Cortex of kidney (tissue), 1 donor: ENCODE measurements at places on chromosomes 4 and X.

DNA sequence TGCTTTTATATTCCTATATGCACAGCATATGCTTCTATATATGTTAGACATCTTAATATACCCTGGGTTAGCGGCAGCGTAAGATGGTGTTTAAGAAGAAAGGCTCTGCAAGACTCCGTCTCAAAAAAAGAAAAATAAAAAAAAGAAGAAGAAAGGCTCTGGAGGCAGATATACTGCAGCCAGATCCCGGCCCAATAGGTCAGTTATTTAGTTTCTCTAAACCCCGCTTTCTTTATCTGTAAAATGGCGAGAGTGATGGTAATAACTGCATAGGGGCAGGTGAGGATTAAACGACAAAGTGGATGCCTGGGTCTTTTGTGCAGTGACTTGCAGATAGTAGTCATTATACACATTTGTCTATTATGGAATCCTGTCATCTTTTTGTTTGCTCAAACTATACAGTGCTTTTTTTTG is 115.2 kb downstream of the NAA11 start:
- no peak for DNase-seq

DNA sequence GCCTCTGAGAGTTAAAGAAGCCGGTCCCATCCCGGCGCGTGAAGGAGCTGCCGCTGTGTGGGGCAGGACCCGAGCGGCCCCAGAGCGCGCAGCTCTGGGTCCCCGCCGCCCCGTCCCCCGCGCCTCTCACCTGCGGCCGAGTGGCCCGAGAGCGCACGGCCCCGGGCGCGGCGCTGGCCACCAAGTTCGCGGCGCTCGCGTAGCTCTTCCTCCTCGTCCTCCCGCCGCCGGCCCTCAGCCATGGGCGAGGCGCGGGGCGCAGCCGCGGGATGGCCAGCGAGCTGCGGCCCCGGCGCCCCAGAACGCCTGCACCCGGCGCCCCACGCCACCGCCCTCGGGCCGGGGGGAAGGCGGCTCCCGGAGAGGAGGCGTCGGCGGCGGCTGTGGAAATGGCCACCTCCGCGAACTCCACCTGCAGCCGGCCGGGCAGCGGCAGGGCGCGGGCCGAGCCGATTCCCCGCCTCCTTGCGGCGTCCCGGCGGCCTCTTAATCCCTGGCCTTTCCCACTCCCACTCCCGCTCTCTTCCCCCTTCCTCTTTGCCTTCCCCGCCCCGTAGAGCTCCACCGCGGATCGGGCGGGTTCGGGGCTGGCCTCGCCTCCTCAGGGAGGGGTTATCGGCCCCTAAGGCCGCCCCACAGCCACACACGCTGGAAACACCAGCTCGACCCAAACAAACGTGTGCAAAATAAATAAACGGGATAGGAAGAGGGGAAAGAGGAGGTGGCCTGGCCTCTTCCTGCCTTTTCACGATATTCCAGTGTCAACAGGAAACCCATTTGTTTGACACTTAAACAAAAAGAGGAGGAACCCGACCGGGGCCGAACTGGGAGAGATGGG is at the start of gene SH3D19:
Gene SH3D19, minus strand, starts transcription at position 495 of the 838 bp plus-strand sequence. Its CDS starts 253 bp downstream, at position 242.
- no peak for DNase-seq

GRCh38 chrX:33324099-33324498 is 112.8 kb upstream of the DMD start:
- no peak for DNase-seq

DNA sequence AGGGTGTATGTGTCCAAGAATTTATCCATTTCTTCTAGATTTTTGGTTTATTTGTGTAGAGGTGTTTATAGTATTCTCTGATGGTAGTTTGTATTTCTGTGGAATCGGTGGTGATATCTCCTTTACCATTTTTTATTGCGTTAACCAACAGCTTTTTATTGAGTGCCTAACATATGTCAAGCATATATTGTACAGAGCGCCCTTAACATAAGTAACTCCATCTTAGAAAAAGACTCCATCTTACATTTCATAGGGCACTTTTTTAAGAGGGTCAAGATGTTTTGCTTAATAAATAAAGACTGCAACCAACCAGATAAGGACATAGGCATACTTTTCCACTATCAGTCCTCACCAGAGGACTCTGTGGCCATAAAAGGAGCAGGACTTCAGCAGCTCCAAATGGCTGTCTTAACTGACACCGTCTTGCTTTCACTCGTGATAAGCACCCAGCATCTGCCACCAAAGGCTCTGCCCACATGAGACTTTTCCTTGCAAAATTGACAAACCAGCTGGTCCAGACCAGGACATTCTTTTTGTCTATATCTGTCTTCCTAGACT is 75.0 kb downstream of the HS6ST2 start:
- DNase-seq, result no peak

- no peak for DNase-seq
Observed at GRCh38 chrX:19798423-19798822, 89.0 kb downstream of the SH3KBP1 start.

DNA sequence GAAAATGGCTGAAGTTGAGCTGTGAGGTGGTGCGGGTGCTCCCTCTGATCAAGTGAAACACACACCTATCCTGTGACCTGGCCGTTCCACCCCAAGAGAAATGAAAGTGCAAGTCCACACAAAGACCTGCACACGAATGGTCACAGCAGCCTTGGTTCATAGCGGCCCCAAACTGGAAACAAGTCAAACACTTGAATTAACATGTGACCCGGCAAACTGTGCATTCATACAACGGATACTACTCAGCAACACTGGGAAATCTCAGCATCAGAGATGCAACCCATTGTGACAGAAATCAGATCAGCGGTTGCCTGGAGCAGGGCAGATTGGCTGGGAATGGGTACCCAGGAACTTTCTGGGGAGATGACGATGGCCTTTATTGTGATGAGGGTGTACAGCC is 7.6 kb downstream of the G6PD start:
- DNase-seq, result no peak

DNA sequence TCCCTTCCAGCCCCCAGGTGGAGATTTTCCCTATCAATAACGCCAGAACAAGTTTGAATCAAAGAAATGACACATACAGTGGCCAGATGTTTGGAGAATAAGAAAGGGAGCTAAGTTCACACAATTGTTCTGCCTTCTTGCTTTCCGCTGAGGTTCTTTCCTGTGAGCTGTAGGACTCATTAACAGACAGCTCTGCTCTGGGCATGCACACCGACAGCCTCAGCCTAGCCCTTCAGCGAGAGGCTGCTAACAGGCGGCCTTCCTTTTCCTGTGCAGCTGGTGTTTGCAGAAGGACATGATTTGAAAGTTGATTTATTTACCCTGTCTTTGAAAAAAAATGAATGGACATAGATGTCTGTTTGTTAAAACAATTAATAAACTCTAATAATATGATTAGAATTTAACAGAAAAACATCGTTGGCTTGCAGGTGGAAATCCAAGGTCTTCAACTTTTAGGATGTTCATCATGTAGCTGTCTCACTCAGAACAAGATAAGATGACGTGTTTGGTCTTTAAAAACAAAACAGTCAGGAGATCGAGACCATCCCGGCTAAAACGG is 183.3 kb downstream of the KDR start:
- DNase-seq, result no peak

DNA sequence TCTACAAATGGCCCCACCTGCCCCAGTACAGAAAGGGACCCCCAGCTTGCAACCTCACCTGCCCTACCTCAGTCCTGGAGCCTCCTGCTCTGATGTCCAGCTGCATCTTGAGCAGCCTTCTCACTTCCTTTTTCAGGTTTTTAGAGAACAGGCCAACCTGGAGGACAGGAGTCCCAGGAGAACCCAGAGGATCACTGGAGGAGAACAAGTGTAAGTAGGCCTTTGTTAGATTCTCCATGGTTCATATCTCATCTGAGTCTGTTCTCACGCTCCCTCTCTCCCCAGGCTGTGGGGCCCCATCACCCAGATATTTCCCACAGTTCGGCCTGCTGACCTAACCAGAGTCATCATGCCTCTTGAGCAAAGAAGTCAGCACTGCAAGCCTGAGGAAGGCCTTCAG is 3.6 kb downstream of the MAGEA11 start:
- no peak for DNase-seq

DNA sequence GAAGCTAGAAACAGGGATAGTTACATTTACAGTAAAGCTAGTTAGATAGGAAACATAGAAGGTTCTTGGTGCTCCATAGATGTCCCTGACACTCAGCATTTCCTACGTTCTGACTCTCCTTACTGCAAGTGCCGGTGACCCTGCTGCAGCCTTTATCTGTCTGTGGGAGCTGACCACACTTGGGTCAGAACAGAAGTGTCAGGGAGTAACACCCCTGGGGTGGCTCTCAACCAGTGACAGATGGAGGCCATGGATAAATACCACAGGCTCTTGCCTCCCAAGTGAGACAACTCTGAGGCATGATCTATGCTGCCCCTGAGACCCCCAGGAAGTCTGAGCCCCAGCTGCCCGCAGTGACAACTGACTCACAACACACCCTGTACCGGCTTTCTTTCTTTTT is 69.8 kb downstream of the ANXA3 start:
- no peak for DNase-seq

DNA sequence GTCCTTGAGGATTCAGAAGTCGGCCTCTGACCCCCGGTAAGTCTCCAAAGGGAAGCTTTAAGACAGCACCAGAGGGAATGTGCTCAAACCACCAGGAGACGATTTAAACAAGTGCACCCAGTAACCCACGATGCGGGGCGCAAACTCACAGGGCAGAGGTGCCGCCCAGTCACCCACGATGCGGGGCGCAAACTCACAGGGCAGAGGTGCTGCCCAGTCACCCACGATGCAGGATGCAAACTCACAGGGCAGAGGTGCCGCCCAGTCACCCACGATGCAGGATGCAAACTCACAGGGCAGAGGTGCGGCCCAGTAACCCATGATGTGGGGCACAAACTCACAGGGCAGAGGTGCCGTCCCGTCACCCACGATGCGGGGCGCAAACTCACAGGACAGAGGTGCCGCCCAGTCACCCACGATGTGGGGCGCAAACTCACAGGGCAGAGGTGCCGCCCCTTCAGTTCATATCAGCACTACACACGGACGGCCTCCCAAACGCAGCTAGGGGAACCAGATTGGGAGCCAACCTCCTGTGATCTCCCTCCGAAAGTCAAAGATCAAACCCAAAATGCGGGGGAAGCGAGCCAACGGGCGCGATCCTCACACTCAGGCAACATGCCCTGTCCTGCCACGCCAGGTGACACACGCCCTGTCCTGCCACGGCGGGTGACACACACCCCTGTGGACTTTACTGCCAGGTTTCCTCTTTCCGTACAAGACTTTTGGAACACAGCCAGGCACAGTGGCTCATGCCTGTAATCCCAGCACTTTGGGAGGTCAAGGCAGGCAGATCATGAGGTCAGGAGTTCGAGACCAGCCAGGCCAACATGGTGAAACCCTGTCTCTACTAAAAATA is 11.3 kb downstream of the PPP2R3B start:
- DNase-seq, result no peak

DNA sequence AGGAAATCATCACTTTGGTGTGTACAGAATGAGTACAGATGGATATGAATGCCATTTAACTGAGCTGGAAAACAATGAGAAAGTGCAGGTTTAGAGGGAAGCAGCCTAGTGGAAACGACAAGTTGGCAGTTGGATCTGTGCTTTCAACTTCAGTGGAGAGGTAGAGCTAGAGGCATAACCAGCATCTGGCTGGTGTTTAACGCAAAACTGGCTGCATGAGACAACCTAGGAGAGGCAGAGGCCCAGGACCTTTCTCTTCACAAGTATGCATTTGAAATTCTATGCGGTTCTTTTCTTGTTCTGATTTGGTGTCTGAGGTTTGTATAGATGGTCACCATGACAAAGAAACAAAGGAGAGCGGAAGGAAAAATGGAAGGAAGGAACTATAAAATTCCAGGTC is 63.1 kb downstream of the ANXA5 start:
- DNase-seq, result no peak

DNA sequence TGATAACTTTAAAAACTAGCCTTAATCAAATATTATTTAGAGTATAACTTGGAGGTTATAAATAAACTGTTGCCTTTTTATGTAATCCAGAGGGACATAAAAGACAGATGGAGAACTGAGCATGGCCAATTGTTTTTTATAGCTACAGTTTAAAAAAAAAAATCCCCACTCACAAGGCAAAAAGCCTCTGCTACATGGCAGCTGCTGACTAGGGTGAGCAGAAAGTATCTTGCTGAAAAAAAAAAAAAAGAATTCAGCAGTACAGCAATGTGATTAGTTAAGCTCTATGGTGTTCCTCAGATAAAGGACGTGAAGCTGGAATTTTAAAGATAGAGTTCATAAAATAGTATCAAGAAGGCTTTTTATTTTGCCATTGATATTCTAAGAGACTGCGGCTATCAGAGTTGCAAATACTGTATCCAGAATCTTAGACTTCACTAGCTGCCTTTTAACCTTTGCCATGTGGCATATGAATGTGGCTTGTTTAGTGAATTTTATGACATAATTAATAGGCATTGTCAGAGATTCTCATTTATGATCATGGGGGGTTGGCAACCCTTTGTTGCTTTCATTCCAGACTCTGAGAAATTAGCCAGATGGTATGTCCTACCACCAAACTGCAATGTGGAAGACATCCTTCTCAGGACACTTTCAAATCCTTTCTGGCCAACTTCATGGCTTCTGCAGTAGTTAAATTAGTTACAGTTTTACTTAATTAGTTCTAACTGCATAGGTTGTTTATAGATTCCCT is 498.0 kb downstream of the STPG2 start:
- DNase-seq, result no peak

GRCh38 chrX:24398766-24399165 is 38.3 kb downstream of the SUPT20HL1 start:
- no peak for DNase-seq

GRCh38 chr4:165874791-165875371 is 1.8 kb downstream of the TLL1 start:
- DNase-seq, result no peak

DNA sequence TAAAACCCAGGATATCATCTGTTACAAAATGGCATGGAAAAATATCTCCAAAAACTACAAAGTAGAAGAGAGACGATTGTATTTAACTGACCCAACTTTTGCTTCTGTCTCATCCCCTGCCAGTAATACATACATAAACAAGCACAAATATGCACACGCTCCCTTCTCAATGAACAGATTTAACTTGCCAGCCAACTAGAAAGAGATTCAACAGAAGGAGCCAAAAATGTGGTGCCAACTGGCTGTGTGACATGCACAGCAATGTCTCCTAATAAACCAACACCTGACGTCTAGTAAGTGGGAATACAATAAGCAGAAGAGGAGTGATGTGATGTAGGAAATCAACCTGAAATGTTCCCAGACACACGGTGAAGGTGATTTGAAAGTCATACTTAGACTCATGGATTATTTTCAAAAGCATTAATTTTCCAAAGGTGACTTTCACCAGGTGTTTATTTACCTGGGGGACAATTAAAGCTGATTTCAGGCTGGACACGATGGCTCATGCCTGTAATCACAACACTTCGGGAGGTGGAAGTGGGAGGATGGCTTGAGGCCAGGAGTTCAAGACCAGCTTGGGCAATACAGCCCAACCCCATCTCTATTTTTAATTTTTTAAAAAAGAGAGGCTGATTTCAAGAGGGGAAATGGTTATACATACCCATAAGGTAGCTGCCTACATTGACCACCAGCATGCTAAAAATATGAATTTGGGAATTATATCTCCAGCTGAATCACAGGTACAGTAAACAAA is 33.7 kb downstream of the SH3RF1 start:
- DNase-seq, result no peak

- no peak for DNase-seq
Observed at GRCh38 chrX:109890910-109891502, 111.9 kb upstream of the TMEM164 start.
